ENCODE measurements at places on chromosomes 1 and 21. TPM values are rescaled to one million over a fixed set of nuclear protein-coding genes. Genes with fewer than 3 reads are reported as not detected.

Gene OR2T35
- not detected for total RNA-seq

Gene C1orf50
- total RNA-seq: 4.4 TPM

Gene SMG5
- 65.9 TPM for total RNA-seq

Gene CYB561D1
- total RNA-seq: 5.1 TPM

Gene CAPN8
- total RNA-seq: not detected

Gene MROH9
- total RNA-seq: 0.26 TPM

Gene KCNJ9
- under 0.01 TPM for total RNA-seq

Gene OR6N1
- not detected for total RNA-seq

Gene PPFIA4
- 4.3 TPM for total RNA-seq

Gene ADAM30
- total RNA-seq: not detected

Gene C1orf94
- under 0.01 TPM for total RNA-seq

Gene REN
- total RNA-seq: 0.17 TPM

Gene OR2L5
- not detected for total RNA-seq

Gene CYP4X1
- total RNA-seq: not detected

Gene CBS
- total RNA-seq: 113 TPM

Gene TNFSF4
- 1.3 TPM for total RNA-seq

Gene PHLDA3
- total RNA-seq: 141 TPM

Gene ATP5PB
- total RNA-seq: 162 TPM

Gene NHLH1
- not detected for total RNA-seq

Measured in fibroblast of lung (primary cell).